Hematopoietic multipotent progenitor cell treated with erythropoietin and hydrocortisone succinate and interleukin-3 and kit ligand, for 6 days (in vitro differentiated cells): ENCODE measurements at places on chromosomes 6 and 20.

DNA sequence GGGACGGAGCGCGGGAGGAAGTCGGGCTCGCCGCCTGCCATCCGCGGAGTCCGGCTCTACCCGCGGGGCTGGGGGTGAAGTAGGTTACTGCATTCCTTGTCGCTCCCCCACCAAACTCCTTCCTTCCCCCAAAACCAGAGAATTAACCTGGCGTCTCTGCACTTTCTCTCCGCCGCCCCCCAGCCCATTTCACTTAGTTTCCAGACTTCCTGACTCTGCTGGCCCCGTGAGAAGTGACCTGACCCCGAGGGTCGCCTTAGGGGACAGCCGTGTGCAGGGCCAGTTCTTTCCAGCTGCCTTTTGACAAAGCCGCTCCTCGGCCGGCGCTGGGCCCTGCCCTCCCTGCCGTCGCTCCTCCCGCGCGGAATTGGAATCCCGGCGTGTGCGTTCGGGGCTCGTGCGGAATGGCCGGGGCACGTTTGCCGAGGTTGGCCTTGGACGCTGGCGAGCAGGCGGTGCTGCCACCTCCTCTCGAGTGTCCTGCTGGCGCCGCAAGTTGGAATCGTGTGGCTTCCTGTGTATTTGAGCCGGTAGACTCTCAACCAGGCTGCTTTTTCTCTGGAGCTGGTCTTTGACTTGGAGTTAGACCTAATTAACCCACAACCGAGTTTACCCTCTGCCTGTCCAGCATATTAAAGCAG is 650 bp downstream of the DCBLD1 start:
- DNase-seq, result peak; percentile 39

- DNase-seq, result no peak
These were observed 243.0 kb downstream of the BMP2 start for GRCh38 chr20:7010527-7010926.

- peak; percentile 91 for DNase-seq
These were observed at the start of gene TCFL5 for GRCh38 chr20:62861726-62862336. TCFL5 (minus strand) TSS chr20:62861822; CDS start chr20:62861670, 152 bp downstream.

DNA sequence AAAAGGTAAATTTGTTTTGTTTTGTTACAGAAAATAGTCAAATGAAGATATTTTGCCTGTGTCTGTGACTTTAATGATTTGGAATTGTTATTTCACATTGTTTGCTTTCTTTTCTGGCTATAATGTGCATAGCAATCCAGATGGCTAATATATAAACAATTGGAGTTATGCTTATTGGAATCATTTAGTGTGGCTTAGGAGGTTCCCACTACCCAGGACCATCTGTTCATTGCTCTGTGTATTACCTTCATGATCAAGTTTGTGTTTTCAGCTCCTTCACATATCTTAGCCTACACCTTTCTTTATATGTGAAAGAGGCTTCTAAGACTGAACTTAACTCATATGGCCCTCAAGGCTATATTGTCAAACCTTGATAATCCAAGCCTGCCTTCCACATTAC is 232.9 kb downstream of the BCKDHB start:
- no peak for DNase-seq

- DNase-seq, result no peak
These were observed 538.3 kb downstream of the GRIK2 start for GRCh38 chr6:101931766-101932165.

- peak; percentile 46 for DNase-seq
These were observed 123.3 kb upstream of the COL21A1 start for GRCh38 chr6:56370561-56371211.

DNA sequence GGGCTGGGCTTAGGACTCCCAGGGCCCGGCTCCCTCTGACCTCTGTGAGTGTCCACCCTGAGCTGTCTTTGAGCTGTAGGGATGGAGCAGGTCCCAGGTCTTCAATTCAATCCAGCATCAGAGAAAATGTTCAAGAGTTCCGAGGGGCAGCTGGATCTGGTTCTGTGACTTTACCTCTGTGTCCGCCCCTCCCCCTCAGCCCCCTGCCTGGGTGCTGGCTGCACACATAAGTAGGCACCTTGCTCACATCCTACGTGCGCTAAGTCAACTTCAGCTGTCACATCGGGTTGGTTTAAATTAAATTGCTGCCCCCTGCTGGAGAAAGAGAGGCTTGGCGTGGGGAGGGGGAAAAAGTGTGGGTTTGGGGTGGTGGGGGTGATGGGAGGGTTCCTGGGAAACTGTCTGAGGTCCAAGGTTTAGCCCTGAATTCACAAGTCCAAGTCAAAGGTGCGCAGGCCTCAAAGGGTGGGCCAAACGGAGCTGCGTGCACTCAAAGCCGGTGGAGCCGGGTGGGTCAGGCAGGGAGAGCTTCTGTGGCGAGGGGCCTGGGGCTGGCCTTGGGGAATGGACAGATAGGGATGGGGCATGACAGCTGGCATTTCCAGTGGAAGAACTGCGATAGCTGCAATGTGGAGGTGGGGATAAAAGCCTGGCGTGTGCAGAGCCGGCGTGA is 3.0 kb downstream of the WFDC5 start:
- DNase-seq, result peak; percentile 43

DNA sequence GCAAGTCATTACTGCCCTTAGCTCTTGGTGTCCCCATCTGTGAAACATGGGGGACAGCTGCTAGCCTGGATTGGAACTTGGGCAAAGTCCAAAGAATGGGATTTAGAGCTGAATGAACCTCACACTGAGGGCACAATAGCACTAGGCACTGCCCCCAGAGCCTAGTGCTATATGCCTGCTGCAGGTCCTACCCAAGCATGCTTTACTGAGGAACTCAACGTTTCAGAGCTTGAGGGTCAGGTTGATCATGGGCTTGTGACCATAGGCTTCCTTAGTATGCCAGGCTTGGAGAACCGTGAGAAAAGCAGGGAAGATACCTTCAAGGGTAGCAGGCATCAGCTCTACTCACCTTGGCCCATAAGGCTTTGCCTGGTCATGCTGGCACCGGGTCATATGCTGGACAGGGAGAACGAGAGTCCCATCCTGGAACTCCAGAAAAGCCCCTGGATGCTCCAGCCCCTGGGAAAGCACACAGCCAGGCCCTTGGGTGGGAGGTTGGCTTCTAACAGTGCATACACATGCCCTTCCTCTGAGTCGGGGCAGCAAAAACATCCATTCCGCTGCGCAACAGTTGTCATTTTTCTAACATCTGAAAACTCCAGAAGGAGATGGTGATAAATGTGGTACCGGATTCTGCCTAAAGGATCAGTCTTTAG is 29.7 kb downstream of the EIF2S2 start:
- no peak for DNase-seq

- no peak for DNase-seq
These were observed 12.1 kb downstream of the MICB start for GRCh38 chr6:31510007-31510406.

GRCh38 chr6:38599966-38600550 is 39.7 kb downstream of the BTBD9 start:
- DNase-seq, result no peak

GRCh38 chr6:157203764-157204163 is 119.6 kb downstream of the TMEM242 start:
- no peak for DNase-seq

- peak; percentile 10 for DNase-seq
These were observed 1.3 kb downstream of the BTBD3 start for GRCh38 chr20:11918981-11919380.

GRCh38 chr20:47062226-47062890 is 167.7 kb downstream of the EYA2 start:
- DNase-seq, result no peak

DNA sequence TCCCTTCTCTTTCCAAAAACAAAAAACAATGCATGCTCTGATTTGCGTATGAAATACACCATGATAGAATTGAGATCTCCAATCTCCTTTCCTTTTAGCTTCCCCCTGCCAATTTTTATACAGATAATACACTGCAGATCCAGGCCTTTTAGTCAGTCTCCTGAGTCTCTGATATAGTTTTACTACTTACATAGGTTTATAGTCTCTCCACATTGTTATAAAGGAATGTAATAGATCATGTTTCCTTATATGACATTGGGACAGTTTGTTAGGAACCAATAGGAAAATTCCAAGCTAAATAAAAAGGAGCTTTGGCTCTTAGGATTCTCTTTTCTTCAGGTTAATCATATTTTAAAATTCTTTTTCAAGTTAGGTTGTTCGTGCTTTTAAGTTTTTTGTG is 36.5 kb downstream of the TBPL1 start:
- no peak for DNase-seq

DNA sequence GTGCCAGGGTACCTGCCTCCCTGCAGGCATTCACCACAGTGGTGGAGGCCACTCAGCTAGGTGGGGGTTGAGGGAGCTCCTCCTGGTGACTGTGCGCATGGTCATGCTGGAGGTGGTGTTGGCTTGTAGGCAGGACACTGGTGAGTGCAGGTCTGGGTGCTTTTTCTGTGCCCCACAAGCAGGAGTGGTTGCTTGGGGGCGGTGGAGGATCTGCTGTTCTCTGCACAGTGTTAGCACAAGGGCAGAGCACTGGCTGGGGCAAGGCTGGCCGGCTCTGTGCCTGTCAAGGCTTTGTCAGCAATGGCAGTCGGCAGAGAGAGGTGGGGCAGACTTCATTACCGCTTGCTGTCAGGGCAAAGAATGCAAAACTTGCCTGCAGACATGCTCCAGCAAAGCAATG is 632.1 kb upstream of the ID4 start:
- DNase-seq, result no peak

DNA sequence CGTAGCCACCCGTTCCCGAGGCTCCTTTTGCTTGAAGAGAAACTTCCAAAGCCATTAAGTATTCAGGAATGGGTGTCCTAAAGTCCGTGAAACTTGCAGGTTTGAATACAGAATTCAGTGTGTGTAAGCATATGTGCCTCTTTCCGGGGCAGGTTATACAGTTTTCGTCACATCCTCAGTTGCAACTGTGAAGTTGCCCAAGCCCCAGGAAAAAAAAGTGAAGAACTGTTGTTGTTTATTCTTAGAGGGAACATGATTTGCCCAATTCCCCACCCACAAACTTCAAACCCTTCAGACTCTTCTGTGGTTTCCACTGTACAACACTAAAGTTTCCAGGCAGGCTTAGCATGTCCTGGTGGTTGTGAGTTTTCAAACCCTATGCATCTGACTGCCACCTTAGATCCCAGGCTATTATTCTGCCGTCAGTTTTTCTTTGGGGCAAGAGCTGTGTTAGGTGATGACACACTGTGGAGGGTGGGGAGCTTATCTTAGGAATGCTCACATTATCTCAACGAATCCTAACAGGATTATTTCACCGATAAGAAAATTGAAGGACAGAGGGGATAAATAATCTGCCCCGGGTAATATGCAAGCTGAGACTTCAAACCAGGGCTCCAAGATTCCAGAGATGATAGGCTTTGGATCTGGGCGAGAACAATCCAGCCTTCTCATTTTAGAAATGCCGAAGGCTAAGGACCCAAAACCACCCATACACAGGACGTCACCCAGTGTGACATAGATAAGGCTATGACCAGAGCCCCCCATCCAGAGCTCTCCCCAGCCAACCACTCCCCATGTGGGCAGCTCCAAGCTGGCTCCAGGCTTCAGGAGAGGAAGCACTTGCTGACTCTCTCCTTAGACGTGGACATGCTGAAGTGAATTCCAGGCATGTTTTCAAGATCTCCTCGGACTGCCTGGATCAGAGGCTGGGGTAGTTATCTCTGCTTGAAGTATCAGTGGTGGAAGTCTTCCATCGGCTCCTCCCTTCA is 81.7 kb upstream of the AFDN start:
- DNase-seq, result no peak

GRCh38 chr6:125498606-125499005 is 196.8 kb upstream of the HDDC2 start:
- DNase-seq, result no peak

GRCh38 chr6:54632984-54633565 is 213.5 kb upstream of the FAM83B start:
- no peak for DNase-seq

DNA sequence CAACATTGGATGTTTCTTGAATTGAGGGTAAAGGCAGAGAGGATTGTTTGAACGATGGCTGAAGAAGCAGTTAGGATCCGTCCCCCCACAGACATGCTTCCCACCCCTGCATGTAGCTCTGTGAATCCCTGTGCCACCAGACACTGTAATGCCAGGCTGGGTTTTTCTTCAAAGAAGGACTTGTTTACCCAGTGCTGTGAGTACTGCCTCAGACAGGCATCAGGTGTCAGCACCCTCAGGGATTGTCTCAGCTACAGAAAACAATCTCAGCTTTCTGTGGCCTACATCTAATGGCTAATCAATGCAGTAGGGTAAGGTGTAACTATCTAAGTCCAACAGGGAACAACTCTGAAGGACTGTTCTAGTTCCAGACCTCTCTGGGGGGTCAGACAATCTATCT is 853.0 kb upstream of the EPHA7 start:
- no peak for DNase-seq

GRCh38 chr6:27839626-27840475 is 72.3 kb downstream of the OR2B2 start:
- DNase-seq, result peak; percentile 84

GRCh38 chr20:8654486-8654885 is 414.4 kb upstream of the PLCB4 start:
- DNase-seq, result no peak

- no peak for DNase-seq
These were observed 369.4 kb upstream of the HS3ST5 start for GRCh38 chr6:114712129-114712662.

- DNase-seq, result no peak
These were observed 131.9 kb upstream of the STMND1 start for GRCh38 chr6:16969699-16970655.

DNA sequence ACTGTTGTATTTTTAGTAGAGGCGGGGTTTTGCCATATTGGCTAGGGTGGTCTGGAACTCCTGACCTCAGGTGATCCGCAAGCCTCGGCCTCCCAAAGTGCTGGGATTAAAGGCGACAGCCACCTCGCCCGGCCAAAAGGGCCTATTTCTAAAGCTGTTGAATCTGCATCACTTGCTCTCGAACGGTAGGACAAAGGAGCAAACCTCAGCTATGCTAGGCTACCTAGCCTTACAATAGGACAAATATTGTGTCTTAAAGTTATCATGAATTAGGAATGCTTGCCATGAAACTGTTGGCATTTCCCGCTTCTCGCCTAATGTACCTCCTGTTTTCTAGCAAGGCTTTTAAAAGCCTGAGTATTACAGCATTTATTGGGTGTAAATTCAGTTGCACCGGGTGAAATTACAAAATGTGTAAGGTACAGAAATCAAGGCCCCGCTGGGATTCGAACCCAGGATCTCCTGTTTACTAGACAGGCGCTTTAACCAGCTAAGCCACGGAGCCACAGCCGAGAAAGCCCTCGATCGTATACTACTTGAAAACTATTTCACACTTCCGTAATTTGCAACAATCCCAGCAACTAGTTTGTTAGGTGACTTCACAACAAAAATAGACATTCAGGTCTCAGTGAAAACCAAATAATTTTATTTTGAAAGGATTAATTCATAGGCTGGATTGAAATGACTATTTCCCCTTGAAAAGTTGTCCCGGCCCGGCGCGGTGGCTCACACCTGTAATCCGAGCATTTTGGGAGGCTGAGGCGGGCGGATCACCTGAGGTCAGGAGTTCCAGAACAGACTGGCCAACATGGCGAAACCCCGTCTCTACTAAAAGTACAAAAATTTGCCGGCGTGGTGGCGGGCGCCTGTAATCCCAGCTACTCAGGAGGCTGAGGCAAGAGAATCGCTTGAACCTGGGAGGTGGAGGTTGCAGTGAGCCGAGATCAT is 211.6 kb upstream of the ZNF184 start:
- DNase-seq, result peak; percentile 90
